CD4-positive, CD25-positive, alpha-beta regulatory T cell (primary cell): ENCODE measurements at places on chromosomes 7 and 10.

DNA sequence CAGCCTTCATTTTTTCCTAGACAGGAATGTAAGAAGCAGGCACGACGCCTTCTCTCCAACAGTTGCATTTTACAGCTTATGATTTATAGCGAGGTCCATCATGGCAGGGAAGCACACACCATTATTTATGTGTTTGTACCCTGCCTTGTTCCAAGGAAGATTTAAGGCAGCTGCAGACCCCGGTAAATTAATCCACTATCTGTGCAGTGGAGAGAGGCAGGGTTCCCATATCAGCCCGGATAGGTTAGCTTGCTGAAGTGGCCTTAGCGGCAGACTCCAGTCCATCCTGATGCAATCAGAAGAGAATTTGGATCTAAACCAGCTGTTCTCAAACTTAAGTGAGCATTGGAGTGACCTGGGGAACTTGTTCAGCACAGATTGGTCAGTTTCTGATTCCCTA, 359.4 kb downstream of the GALNT17 start:
- DNase-seq = no peak

- no peak for DNase-seq
Observed at GRCh38 chr7:128116740-128117139, 85.5 kb upstream of the LRRC4 start.

DNA sequence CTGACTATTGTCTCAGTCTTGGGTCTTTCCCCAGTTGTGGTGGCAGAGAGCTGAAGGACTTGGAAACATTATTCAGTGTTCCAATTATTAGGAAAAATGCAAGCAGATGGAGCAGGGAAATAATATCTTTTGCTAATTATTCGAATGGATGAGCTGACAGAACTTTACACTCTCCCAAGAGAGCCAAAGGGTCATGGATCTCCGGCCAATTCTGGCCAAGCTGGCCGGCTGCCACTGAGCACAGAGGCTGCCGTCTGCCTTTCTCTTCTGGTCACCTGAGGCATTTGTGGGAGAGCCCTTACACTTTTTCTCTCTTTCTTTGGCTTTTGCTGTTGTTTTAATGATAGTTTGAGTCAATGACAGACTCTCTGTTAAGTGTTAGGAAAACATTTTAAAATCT, 22.2 kb upstream of the CNTNAP2 start:
- DNase-seq = no peak

GRCh38 chr10:114822444-114823076, 980 bp downstream of the FHIP2A start:
- peak; percentile 51 for DNase-seq

GRCh38 chr7:112546723-112547513, 66.1 kb downstream of the LSMEM1 start:
- DNase-seq = no peak

DNA sequence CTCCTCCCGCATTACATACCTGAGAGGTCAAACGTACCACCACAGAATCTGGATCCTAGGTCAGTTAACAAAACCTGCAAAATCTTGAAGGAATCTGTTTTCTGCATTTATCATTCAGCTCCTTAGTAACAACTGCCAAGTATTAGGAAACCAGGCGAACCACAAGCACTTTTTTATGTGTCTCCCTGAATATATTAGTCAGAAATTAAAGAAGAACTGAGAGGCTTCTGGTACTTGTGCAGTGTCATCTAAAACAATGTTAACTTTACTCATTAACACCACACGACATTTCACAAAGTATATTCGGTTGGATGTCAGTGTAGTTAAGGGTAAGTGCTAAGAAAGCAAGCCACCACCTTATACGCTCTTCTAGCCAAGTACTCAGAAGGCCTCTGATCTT, 2.5 kb downstream of the CCDC6 start:
- DNase-seq = no peak

DNA sequence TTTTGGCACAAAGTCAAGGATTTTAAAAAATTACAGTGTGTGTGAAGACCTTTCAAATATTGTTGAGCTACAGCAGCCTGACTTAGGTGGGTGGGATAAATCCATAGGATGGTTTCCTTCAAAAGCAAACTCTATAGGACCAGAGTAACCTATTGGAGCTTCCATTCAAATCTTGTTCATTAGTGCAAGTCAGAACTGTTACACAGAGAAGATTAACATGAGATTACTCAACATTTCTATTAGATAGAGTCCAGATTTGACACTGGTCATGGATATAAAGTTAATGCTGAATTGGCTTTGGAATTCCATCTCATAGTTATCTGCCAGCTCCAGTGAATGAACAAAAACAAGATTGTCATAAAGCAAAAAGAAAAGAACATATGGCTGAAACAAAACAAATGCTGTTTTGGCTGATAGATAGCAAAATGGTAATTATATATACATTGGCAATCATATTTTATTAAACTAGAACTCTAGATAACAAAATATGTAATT, 129.6 kb upstream of the SEMA3A start:
- no peak for DNase-seq
